Activated CD4-positive, CD25-positive, alpha-beta regulatory T cell treated with anti-CD3 and anti-CD28 coated beads, Interleukin-2, amount 50 U/mL, for 24 hours (primary cell): ENCODE measurements at places on chromosomes 12 and 14.

DNA sequence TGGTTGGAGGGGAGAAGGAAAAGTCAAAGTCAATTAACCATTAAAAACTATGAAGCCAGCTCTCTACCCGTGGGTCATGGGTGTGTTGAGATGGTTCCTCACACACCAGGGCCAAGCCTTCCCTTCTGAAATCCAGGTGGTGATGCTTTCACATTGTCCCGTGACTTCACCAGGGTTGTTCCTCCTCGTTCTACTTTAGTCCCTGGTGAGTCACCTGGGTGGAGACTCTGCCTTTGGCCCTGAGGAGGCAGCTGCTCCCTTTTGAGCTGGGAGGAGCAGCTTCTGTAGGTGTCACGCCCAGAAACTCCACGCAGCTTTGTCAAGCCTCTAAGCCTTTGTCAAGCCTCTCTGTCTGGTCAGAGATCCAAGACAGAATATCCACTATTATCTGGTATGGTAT, 348.3 kb downstream of the BMP4 start:
- peak; percentile 13 for ATAC-seq

GRCh38 chr14:100764471-100765115, 37.9 kb downstream of the DLK1 start:
- no peak for ATAC-seq

DNA sequence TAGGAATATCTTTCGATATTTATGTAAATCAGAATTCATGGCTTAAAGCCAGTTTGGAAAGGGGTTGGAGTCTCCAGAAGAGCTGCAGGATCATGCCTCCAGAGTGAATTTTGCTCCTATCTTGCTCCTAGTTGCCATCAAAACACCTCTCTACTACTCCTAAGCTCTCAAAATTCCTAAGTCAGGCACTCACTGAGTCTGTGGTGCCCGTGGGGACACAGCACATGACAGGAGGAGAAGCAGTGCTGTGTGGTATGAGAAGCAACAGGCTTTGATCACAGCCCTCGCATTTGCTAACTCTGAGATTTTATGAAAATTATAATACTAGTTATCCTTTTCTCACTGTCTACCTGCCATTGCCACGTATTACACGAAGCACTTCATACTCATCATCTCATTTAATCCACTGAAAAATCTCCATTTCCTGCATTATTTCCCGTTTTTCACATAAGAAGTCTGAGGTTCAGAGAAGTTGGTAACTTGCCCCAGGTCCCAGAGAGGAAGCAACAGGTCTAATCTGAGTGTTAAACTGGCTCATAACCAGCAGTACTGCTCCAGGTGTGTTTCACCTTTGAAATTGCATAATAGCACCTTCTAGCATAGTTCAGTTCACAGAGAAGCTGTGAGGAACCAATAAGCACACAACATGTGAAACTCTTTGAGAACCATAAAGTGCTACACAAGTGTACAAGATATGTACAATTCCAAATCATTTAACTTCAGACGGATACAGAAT, 33.1 kb upstream of the SLC35F4 start:
- no peak for ATAC-seq

DNA sequence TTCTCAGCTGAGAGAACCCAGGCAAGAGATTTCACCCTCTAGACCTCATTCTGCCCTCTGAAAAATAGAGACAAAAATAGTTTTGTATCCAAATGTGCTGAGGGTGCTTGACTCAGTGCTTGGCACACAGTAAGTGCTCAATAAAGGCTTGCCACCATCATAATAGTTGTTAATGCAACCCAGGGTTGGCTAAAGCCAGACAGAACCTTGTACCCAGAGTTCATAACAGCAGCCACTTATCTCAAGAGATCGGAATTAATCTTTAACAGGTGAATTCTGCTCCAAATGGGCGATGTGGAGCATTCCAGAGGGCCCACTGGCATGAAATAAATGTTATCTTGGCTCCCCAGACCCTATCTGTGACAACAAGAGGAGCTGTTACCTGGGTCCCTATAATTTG, 2.9 kb downstream of the TRPV4 start:
- no peak for ATAC-seq

- ATAC-seq, result no peak
Observed at GRCh38 chr12:88416786-88417185, 163.5 kb downstream of the KITLG start.

DNA sequence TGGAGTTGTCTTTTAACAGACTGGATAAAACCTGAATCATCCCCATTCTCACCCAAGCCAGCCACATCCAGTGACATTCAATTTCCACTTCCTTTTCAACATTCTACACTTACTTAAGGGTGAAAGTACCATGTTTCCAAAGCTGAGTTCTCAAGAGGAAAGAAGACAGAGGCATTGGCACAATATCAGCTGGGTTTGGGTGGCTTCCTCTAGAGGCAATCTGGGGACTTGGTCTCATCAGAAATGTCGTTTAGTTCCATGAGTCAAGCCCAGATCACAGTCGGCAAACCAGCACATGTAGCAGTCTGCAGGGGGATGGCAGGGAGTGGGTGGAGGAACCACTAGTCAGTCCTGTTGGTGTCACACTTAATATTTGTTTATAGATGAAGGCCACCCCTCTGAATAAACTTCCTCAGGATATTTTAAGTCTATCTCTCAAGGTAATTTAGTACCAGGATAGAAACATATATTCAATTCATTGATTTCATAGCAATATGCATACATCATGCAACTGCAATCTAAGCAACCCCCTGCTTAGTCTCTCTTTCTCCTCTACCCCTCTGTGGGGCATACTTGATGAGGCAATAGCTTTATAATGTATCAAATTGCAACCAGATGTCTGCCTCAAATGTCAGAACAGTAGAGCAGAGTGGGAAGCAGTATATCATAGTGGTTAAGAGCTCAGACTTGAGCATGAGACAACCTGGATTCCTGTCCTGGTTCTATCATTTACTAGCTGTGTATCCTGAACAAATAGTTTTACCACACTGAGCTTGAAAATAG, 3.0 kb downstream of the SRRM4 start:
- no peak for ATAC-seq

GRCh38 chr14:59464486-59465315, 479 bp downstream of the GPR135 start:
- ATAC-seq, result peak; percentile 70
